ENCODE measurements at places on chromosomes 5 and 9. TPM values are rescaled to one million over a fixed set of nuclear protein-coding genes. Genes with fewer than 3 reads are reported as not detected.
A peak's percentile ranks its signal among the peaks of the same experiment; 100 is the strongest.

DNA sequence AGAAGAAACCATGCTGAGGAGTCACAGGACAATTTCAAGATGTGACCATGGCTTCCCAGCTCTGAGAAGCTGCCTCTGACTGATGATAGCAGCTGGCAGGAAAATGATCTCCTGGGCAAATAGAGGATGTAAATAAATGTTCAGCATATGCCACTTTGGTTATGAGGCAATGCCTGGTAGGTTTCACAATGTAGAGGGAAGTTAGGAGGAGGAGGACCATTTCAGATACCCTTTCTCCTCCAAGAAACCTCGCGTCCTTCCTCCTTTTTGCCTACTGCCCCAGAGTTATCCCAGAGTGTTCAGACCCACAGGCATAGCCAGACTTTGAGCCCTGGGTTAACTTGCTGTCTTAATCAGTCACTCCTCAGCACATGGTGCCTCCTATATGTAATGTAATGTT lies 541.6 kb upstream of the DAP start:
- DNase-seq: no peak

GRCh38 chr9:35962126-35962906 lies 4.4 kb upstream of the OR2S2 start:
- DNase-seq: peak; percentile 54

GRCh38 chr9:72477930-72478518 lies 43.4 kb upstream of the TMC1 start:
- DNase-seq: no peak

The PCDHA5 gene
- 0.04 TPM for polyA plus RNA-seq

Data from heart left ventricle (tissue), 16 donors.